Esophagus squamous epithelium (tissue), 5 donors: ENCODE measurements at places on chromosomes 12 and 14.

DNA sequence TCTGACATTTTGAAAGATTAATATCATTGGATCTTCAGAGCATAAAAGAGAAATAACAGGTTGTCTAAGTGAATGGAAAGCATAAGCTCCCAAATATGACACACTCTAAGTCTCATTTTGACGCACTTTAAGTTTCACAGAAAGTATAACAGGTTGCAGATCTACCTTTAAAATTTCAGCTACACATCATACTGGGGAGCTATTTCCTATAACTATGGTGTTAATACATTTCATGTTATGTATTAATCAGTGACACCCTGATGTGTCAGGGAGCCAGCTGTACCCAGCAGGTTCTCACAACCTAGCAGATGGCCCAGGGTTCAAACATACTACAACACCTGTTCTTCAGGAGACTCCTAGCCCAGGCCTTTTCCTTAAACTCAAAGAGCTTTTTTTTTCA lies 31.1 kb upstream of the TMX1 start:
- no peaks in the 10 kb centered on the region for H3K4me1 ChIP-seq
- H3K27ac ChIP-seq: no peak overlapping the region
- no peak for DNase-seq
- no peak overlapping the region for H3K4me3 ChIP-seq
- H3K36me3 ChIP-seq: no peaks in the 10 kb centered on the region

- no peaks in the 10 kb centered on the region for H3K36me3 ChIP-seq
- DNase-seq: no peak
- peaks cover 58% of the 10 kb centered on the region for H3K4me1 ChIP-seq
- no peaks in the 10 kb centered on the region for H3K27me3 ChIP-seq
These were observed 93.5 kb downstream of the LRRC74A start for GRCh38 chr14:76919431-76920330.

- H3K27me3 ChIP-seq: no peaks in the 10 kb centered on the region
- H3K4me1 ChIP-seq: peaks cover 72% of the 10 kb centered on the region
- H3K4me3 ChIP-seq: no peak overlapping the region
- no peaks in the 10 kb centered on the region for H3K36me3 ChIP-seq
These were observed 9.2 kb downstream of the KTN1 start for GRCh38 chr14:55589171-55589570.

- H3K36me3 ChIP-seq: no peaks in the 10 kb centered on the region
- peaks cover 37% of the 10 kb centered on the region for H3K4me1 ChIP-seq
- H3K27ac ChIP-seq: peak overlapping the region; percentile 99
- no peaks in the 10 kb centered on the region for H3K27me3 ChIP-seq
- DNase-seq: no peak
- peak overlapping the region; percentile 92 for H3K4me3 ChIP-seq
These were observed 1.5 kb downstream of the TCP11L2 start for GRCh38 chr12:106304001-106304421.

DNA sequence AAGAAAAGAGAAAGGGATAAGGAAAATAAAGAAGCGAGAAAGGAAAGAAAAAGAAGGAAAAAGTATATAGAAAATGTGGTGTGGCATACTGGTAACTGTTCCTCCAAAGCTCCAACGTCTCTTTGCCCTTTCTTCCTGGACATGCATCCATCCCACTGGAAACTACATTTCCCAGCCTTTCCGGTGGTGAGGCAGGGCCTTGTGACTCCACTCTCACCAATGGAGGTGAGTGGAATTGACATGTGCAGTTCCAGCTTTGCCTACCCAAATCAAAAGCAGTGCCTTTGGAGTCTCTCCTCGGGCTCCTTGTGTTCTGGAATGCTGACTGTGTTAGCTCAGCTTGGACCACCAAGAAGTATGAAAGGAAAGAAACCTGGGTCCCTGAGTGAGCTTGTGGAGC lies 161.2 kb downstream of the KCNA5 start:
- H3K27ac ChIP-seq: no peak overlapping the region
- H3K4me3 ChIP-seq: no peak overlapping the region
- no peaks in the 10 kb centered on the region for H3K27me3 ChIP-seq
- no peaks in the 10 kb centered on the region for H3K36me3 ChIP-seq
- no peaks in the 10 kb centered on the region for H3K4me1 ChIP-seq

DNA sequence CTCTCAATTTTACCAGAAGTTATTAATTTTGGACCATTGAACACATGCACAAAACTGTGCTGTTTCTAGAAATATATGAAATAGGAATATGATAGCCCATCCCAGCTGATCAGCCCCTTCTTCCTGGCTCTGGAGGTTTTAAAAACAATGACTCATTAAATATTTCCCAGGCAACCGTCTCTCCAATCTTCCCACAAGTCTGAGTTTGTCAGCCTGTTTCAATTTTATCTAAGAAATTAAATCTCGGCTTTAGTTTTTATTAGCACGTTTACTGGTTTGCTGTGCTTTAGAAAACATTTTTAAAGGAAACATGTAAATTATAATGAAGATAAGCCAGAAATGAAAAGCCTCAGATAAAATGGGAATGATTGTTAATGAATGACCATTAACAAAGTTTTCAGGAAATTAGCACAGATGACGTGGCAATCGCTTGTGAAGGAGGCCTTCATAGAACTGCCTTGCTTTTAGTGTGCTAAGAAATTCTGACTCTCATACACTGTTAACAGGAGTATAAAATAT lies 89.3 kb upstream of the RAP1B start:
- no peaks in the 10 kb centered on the region for H3K36me3 ChIP-seq
- no peaks in the 10 kb centered on the region for H3K27me3 ChIP-seq
- H3K4me1 ChIP-seq: no peaks in the 10 kb centered on the region
- H3K4me3 ChIP-seq: no peak overlapping the region
- no peak for DNase-seq

- H3K4me1 ChIP-seq: no peaks in the 10 kb centered on the region
- no peak overlapping the region for H3K27ac ChIP-seq
- H3K36me3 ChIP-seq: no peaks in the 10 kb centered on the region
- no peaks in the 10 kb centered on the region for H3K27me3 ChIP-seq
These were observed 393.8 kb downstream of the NPAS3 start for GRCh38 chr14:33332497-33332896.

GRCh38 chr14:50763382-50764007 lies 67.5 kb downstream of the NIN start:
- no peak for DNase-seq
- no peak overlapping the region for H3K4me3 ChIP-seq
- no peaks in the 10 kb centered on the region for H3K4me1 ChIP-seq
- H3K27me3 ChIP-seq: no peaks in the 10 kb centered on the region
- H3K27ac ChIP-seq: no peak overlapping the region
- H3K36me3 ChIP-seq: peaks cover 91% of the 10 kb centered on the region

GRCh38 chr12:121005346-121005815 lies 10.9 kb downstream of the C12orf43 start:
- no peak for DNase-seq
- no peaks in the 10 kb centered on the region for H3K36me3 ChIP-seq
- H3K27me3 ChIP-seq: no peaks in the 10 kb centered on the region
- no peak overlapping the region for H3K27ac ChIP-seq
- peaks cover 7% of the 10 kb centered on the region for H3K4me1 ChIP-seq

GRCh38 chr12:133231001-133231400 lies 4.7 kb downstream of the ANHX start:
- no peak overlapping the region for H3K4me3 ChIP-seq
- H3K27me3 ChIP-seq: no peaks in the 10 kb centered on the region
- DNase-seq: no peak
- H3K36me3 ChIP-seq: no peaks in the 10 kb centered on the region

- H3K4me3 ChIP-seq: no peak overlapping the region
- H3K27me3 ChIP-seq: no peaks in the 10 kb centered on the region
- DNase-seq: no peak
- H3K27ac ChIP-seq: no peak overlapping the region
- no peaks in the 10 kb centered on the region for H3K4me1 ChIP-seq
These were observed 15.8 kb upstream of the TMEM30B start for GRCh38 chr14:61296719-61297502.

- no peak overlapping the region for H3K4me3 ChIP-seq
- no peaks in the 10 kb centered on the region for H3K4me1 ChIP-seq
- H3K27me3 ChIP-seq: no peaks in the 10 kb centered on the region
- H3K27ac ChIP-seq: no peak overlapping the region
- DNase-seq: no peak
These were observed 915.2 kb downstream of the RPS29 start for GRCh38 chr14:48670939-48671338.

GRCh38 chr14:56896922-56897321 lies 86.6 kb upstream of the OTX2 start:
- H3K27me3 ChIP-seq: peaks cover 38% of the 10 kb centered on the region
- no peak for DNase-seq
- no peaks in the 10 kb centered on the region for H3K4me1 ChIP-seq
- H3K36me3 ChIP-seq: no peaks in the 10 kb centered on the region
- no peak overlapping the region for H3K27ac ChIP-seq
- H3K4me3 ChIP-seq: no peak overlapping the region

GRCh38 chr12:116821291-116821690 lies 60.0 kb downstream of the HRK start:
- no peak overlapping the region for H3K27ac ChIP-seq
- H3K4me1 ChIP-seq: peaks cover 20% of the 10 kb centered on the region
- DNase-seq: no peak
- H3K27me3 ChIP-seq: no peaks in the 10 kb centered on the region
- no peaks in the 10 kb centered on the region for H3K36me3 ChIP-seq

- H3K4me1 ChIP-seq: no peaks in the 10 kb centered on the region
- H3K27ac ChIP-seq: no peak overlapping the region
- no peak overlapping the region for H3K4me3 ChIP-seq
- no peaks in the 10 kb centered on the region for H3K27me3 ChIP-seq
- no peaks in the 10 kb centered on the region for H3K36me3 ChIP-seq
These were observed 54.4 kb downstream of the GPR137C start for GRCh38 chr14:52607061-52607460.

- H3K27me3 ChIP-seq: no peaks in the 10 kb centered on the region
- no peaks in the 10 kb centered on the region for H3K4me1 ChIP-seq
- no peak overlapping the region for H3K27ac ChIP-seq
- peaks cover 5% of the 10 kb centered on the region for H3K36me3 ChIP-seq
These were observed 7.8 kb upstream of the DYNLL1 start for GRCh38 chr12:120488057-120488640.

- H3K36me3 ChIP-seq: no peaks in the 10 kb centered on the region
- DNase-seq: no peak
- no peaks in the 10 kb centered on the region for H3K4me1 ChIP-seq
These were observed 328.6 kb downstream of the PCNX1 start for GRCh38 chr14:71235875-71236274.

DNA sequence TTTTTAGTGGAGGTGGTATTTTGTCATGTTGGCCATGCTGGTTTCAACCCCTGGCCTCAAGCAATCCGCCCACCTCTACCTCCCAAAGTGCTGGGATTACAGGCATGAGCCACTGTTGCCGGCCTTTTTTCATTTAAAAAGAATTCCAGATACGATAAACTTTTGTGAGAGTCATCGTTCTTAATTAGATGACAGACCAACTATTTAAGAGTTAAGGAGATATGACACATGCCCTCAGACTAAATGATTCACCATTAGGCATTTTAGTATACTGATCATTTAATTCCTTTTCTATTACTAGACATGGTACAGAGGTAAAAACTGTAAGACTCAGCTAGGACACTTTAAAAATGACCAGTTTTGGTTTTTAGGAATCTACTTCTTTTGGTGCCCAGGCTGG lies 2.4 kb downstream of the ANKRD13A start:
- peak overlapping the region; percentile 45 for H3K27ac ChIP-seq
- H3K27me3 ChIP-seq: no peaks in the 10 kb centered on the region
- H3K4me3 ChIP-seq: no peak overlapping the region
- H3K4me1 ChIP-seq: peaks cover 29% of the 10 kb centered on the region
- peaks cover 13% of the 10 kb centered on the region for H3K36me3 ChIP-seq

DNA sequence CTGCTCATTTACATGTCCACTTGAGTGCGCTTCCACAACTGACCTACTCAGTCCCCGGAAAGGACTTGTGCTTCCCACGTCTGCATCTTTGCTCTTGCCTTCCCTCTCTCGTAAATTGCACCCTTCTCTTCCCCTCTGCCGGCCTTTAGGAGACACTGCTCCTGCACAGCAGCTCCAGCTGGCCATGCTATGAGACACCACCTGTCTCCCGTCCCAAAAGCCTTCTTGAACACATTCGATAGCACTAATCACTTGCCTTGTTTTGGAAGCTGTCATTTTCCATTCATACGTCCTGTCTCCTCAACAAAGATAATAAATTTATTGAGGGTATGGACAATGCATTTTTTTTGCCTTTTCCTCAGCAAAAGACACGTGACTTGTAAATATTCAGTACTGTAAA lies 15.7 kb upstream of the KCNA1 start:
- H3K27me3 ChIP-seq: no peaks in the 10 kb centered on the region
- no peak for DNase-seq
- no peak overlapping the region for H3K4me3 ChIP-seq
- H3K4me1 ChIP-seq: no peaks in the 10 kb centered on the region

DNA sequence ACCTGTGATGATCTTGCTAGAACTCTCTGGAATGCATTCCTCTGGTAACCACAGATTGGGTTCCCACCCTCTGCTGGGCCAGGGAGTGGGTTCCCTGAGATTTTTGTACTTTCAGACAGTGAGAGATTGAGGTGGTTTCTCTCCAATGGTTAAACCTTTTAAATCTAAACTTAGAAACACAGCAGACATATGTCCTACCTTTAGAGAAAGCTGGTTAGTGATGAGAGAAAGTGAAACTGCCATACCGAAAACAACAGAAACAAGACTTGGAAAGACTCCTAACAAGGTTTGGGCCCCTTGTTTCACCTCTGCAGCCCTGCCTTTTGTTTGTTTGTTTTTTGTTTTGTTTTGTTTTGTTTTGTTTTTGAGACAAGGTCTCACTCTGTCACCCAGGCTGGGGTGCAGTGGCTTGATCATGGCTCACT lies 9.7 kb upstream of the SGPP1 start:
- no peak for DNase-seq
- H3K36me3 ChIP-seq: no peaks in the 10 kb centered on the region
- H3K4me1 ChIP-seq: no peaks in the 10 kb centered on the region
- no peaks in the 10 kb centered on the region for H3K27me3 ChIP-seq
- H3K4me3 ChIP-seq: no peak overlapping the region

DNA sequence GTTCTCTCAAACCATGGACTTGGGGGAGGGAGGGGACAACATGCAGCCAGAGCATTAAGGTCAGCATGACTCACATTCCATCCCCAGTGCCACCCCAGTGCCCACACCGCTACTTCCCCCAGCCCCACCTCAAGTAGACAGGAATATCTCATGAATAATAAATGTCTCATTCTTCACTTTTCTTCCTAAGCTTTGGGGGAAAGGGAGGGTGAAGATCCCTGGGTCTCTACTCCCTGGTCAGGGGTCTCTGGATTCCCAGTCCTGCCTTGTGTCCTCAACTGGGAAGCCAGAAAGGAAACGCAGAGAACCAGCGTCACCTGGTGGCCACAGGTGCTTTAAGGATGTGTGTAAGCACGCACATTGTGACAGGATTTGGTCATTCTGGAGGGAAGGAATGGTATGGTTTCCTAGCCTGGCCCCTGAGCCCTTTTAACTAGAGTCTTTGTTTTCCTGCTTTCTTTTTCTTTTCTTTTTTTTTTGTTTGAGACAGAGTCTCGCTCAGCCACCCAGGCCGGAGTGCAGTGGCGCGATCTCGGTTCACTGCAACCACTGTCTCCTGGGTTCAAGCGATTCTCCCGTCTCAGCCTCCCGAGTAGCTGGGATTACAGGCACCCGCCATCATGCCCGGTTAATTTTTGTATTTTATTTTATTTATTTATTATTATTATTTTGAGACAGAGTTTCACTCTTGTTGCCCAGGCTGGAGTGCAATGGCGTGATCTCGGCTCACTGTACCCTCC lies 3.4 kb downstream of the GPR84 start:
- DNase-seq: no peak
- H3K4me1 ChIP-seq: peaks cover 31% of the 10 kb centered on the region
- no peak overlapping the region for H3K27ac ChIP-seq
- no peak overlapping the region for H3K4me3 ChIP-seq
- H3K36me3 ChIP-seq: no peaks in the 10 kb centered on the region
